Stimulated activated CD4-positive, alpha-beta T cell treated with anti-CD3 and anti-CD28 coated beads, Interleukin-4, amount 100 ng/mL, for 24 hours (primary cell): ENCODE measurements at places on chromosomes 5 and 9.

GRCh38 chr5:156920861-156921431, 42.1 kb downstream of the TIMD4 start:
- no peak for DNase-seq

DNA sequence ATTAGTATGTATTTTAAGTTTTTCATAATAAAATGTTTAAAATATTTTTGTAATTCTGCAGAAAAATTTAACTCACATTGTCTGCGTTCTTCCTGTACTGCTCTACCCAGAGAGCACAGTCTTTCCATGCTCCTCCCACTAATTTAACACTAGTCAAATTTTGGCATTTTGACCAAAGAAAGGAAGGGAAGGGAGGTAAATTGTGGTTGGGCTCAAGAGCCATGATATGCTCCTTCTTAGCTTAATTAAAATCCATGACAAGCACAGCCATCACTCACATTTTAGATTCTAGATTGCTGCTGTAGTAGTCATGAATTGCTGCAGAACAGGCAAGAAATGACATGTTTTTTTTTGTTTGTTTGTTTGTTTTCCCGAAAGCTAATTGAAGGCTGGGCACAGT, 98.4 kb downstream of the NLN start:
- DNase-seq = no peak

- peak; percentile 25 for DNase-seq
Observed at GRCh38 chr9:127897193-127897692, 2.2 kb downstream of the ST6GALNAC6 start.

DNA sequence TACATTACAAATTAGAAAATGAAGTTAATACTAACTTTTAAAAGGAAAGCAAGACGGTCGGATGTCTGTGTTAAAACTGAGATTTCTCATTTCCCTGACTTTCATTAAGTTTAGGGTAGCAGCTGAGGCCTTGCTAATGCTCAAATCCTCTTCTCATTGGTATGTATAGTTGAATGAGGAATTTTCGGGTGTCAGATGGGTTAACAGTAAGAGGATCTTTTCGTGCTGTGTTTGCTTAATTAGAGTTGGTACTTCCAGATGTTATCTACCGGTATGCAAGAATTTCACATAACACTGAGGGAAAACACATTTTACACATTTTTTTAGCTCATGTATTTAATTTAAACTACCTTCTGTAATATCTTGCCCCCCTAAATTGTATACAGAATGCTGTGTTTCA, 168.2 kb upstream of the CTNND2 start:
- DNase-seq = no peak

- DNase-seq = peak; percentile 80
Observed at GRCh38 chr9:113516840-113517577, 53.5 kb downstream of the RGS3 start.

DNA sequence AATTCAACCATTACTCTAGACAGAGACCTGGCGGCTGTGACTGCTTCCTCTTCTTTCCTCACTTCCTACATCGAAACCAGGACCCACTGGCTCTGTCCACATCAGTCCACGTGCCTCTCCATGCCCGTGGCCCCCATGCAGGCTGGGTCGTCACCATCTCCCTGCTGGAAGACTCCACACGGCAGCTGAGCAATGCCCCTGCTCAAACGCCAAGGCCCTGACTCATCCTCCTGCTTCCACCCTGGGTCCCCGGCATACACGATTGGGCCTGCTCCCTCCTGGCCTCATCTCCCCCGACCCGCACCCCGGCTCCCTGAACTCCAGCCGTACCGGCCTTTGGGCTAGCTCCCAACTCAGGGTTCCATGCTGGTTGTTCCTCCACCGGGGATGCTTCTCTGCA, 67.2 kb upstream of the IER5L start:
- no peak for DNase-seq

DNA sequence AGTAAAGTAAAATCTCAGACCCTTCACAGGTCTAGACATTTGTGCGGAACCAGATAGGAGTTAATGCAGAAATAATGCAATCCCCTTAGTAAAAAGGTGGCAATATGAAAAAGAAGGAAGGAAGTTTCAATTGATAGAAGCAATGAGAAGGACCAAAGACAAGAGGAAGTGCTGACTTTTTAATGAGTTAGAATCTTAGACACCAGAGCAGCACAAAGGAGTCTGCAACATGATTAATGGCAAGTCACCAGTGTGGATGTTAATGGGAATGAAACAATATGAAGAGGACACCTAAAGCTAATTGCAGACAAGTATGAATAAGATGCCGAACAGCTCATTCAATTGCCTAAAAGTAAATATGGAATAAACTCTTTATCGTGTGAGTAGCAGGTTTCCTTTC, 50.9 kb downstream of the MEGF9 start:
- no peak for DNase-seq

DNA sequence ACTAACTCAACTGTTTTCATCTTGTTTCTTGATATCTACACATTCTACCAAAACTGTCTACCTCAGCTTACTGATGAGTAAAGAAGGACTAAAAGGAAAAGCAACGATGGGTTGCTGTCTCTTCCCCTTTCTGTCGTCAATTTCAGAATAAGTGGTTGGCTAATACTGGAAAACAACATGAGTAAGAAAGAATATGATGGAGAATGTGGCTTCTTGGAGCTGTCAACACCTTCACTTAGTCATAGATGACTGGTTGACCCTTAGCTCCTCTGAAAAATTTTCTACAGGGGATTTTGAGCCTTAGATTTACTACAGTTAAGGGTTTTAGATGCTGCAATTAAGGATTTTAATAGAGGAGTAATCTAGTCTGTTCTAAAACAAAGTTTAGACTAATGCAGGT, 797.9 kb downstream of the TLE4 start:
- no peak for DNase-seq

GRCh38 chr9:14313951-14314423, at the start of gene NFIB:
Gene NFIB (minus strand): TSS chr9:14314141. CDS start chr9:14313511, 630 bp downstream.
- no peak for DNase-seq

DNA sequence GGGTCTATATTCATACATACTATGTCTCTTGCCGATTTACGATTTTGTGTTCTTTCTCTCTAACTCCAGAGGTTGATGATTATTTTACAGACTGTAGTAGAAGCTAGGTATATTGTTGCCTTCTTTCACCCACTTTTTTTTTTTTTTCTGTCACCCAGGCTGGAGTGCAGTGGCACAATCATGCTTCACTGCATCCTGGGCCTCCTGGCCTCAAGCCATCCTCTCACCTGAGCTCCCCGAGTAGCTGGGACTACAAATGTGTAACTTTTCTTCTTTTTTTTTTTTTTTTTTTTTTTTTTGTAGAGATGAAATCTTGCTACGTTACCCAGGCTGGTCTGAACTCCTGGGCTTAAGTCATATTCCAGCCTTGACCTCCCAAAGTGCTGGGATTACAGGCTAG, 96.2 kb downstream of the CHSY3 start:
- DNase-seq = no peak

GRCh38 chr5:139297439-139298133, 4.0 kb downstream of the MATR3 start:
- no peak for DNase-seq

- DNase-seq = peak; percentile 59
Observed at GRCh38 chr9:137030538-137031527, 1.1 kb downstream of the FUT7 start.

- no peak for DNase-seq
Observed at GRCh38 chr9:11275158-11275695, 662.4 kb upstream of the PTPRD start.

GRCh38 chr5:4945296-4945695, 194.8 kb upstream of the ADAMTS16 start:
- DNase-seq = no peak

DNA sequence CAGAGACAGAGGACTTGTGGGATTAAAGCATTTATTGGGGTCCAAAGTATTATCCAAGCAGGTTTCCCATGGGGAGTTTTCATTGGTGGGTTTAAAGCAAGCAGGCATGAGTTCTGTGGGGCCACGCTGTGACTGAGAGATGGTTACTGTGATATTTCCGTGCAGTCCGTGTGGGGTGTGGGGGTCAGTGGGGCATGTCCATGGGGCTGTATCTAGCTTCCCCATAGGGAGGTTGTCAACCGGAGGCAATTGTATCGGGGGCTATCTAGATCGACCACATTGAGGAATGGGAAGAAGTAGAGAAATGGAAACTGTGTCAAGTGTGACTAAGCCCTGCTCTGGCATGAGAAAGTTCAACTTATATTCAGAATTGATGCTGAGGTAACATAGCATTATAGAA, 7.1 kb upstream of the RPS23 start:
- DNase-seq = no peak

- DNase-seq = no peak
Observed at GRCh38 chr5:168057905-168058304, 233.5 kb upstream of the WWC1 start.

- DNase-seq = no peak
Observed at GRCh38 chr5:150663936-150664335, 2.9 kb downstream of the MYOZ3 start.

DNA sequence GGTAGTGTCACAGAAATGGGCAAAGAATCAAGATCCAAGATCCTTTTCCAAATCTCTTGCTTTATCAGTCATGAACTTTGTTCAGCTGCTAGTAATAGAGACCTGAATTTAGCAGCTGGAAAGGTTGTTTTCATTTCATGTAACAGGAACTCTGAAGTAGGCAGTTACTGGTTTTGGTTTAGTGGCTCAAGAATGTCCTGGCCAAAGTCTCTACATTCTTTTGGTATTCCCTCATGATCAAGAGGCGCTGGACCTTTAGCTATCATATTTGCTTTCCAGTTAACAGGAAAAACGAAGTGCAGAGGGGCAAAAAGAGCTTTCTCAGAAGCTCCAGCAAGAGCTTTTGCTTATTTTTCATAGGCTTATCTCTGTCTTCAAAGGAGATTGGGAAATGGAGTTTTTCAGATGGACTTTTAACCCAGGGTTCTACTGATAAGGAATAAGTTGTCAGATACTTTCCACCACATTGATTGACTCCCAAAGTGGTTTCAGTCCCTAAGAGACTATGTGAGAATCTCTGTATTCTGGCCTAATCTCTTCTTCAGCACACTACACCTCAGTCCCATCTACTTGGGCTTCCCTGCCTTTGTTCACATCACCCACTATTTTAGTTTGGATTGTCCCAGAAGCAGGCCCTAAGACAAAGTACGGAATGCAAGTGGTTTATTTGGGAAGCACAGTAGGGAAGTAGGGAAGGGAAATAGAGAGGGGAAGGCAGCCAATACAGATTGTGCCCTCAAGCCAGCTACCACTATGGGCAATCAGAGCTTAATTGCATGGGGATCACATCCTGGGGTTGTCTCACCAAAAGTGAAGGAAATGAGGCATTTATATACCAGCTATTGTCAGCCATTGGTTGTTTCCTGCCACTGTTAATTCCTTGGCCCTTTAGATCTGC, 359.3 kb downstream of the LRRC70 start:
- no peak for DNase-seq

DNA sequence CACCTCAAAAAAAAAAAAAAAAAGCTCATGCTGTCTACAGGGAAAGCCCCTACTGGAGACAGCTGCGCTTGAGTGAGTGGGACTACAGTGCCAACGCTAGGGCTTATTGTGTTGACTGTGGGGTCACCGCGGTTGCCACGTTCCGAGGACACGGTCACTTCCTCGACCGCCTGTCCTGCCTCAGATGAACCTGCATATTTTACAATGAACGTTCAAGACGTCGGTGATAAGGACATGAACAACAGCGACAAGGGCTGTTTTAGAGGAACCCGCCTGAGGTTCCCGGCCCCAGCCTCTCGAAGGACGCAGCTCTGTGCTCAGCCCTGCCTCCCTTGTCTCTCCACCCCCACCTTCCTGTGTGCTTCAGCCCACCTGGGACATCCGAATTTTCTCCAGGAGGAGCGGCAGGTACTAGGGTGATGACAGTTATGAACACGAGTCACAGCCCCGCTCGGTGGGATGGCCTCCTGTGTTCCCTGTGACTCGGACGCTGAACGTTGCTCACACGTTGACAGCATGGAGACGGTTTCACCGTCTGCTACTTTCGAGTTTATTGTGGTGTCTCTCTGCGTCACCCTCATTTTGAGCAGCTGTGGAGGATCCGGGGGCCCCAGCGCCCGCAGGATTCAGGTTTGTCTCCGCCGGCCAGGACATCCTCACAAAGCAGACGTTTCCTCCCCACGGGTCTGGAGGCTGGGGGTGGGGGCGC, 11.3 kb upstream of the DIPK1B start:
- DNase-seq = peak; percentile 83

GRCh38 chr9:121233906-121234831, 32.5 kb upstream of the RAB14 start:
- no peak for DNase-seq

DNA sequence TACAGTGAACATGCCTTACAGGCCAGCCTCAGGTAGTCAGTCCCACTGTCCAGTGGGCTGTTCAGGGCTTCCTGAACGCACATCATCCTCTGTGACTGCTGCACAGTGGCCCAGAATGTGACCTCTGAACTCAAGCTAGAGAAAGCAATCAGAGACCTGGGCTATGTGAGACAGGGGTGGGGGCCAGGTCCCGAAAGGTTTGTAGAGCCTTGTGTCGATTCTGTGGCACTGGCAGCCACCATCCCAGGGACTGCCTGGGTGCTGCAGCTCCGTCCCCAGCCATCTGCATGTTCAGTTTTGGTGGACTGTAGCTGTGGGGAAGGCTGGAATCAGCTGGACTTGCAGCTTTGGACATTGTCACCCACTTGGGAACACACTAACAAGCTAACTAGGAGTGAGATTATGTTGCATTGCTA, 47.7 kb downstream of the MVB12B start:
- no peak for DNase-seq

- DNase-seq = no peak
Observed at GRCh38 chr5:123035918-123036390, 571 bp downstream of the PPIC start.

DNA sequence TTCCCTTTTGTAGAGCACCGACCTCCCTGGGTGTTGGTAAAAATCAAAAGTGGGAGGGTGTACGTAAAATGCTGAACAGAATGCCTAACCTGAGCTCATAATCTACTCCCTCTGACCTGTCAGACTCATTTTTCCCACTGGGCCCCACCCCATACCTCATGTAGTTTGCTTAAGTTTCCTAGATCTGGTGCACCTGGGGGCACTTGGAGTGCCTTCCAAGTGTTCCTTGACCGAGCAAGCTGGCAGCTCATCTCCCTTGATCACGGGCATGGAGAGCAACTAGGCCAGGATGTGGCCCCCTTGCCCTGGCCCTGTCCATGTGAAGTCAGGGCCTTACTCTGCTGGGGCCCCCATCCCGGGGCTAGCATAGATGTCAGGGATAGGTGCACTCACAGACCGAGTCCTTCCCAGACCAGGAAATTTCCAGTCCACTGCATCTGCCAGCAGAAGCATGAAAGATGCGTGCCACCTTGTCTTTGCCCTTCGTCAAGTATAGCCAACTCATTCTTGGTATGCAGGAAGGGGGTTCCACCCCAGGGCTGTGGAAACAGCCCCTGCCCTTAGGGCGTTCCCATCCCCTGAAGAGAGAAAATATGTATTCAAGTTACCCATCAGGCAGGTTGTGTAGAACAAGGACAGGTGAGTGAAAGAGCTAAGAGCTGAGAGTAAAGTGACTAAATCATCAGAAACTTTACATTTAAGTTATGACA, 41.9 kb downstream of the SLC22A5 start:
- peak; percentile 42 for DNase-seq

DNA sequence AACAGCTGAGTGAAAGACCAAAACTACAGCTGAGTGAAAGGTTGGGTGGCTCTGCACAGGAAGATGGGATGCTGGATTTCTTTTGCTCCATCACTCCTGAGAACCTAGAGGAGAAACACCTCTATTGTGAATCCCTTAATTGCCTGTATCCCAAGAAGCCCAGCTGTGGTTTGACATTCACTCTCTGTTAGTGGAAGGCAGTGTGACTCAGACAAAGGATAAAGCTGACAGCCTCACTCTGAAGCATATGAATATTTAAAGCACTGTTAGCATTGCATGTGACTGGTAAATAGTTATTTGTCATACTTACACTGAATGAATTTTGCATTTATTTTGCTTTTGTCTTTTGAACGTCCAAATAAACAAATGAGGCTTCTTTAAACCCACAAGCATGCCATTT, 367.1 kb upstream of the RIOK2 start:
- no peak for DNase-seq

- DNase-seq = no peak
Observed at GRCh38 chr5:67459253-67459652, 262.7 kb upstream of the CD180 start.
